ENCODE measurements at places on chromosomes 6 and 20.

- DNase-seq, result no peak
Measured at GRCh38 chr6:24859608-24860200, 61.0 kb upstream of the ARMH2 start.

DNA sequence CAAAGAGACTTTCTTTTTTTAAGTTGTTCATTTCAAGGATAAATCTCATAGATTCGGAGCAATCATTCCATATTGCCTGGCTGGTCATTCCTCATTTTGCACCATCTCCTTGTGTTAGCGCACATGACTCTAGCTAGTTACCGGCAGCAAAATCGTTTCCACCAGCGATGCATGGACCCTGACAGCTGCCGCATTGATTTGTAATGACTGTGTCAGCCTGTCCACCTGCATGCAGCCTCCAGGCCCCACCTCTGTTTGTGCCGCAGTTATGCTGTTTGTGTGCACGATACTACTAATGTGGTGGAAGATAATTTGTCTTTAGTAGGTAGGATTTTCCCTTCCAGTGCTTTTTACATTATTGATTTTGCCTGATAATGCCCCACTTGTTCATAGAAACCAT, 164.0 kb downstream of the TBC1D7 start:
- DNase-seq, result no peak

DNA sequence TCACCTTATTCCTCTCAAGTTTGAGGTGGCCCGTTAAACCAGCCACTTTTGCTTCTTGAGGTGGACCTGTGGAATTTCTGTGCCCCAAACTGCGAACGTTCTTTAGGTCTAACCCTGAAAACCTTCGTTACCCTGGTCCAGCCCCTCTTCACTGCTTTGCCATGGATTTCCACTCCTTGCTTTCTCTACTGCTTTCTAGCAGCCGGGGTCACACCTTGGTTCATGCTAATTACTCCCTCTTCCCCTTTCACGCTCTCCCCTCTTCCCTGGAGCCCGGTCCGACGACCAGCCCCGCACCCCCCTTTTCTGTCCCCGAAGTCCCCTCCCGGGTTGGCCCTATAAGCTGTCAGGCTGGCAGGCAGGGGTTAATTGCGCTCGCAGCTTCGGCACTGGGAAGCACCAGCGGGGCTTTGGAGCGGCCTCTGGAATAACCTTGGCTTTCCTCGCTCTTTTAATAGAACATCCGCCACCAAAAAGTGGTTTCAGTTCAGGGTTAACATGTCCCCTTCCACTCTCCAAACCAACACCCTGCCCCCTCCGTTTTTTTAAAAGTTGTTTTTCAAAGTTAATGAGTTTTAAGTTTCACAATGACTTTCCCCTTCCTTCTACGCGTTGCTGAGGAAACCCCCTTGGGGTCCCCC, 1.4 kb upstream of the HIVEP1 start:
- DNase-seq, result no peak

DNA sequence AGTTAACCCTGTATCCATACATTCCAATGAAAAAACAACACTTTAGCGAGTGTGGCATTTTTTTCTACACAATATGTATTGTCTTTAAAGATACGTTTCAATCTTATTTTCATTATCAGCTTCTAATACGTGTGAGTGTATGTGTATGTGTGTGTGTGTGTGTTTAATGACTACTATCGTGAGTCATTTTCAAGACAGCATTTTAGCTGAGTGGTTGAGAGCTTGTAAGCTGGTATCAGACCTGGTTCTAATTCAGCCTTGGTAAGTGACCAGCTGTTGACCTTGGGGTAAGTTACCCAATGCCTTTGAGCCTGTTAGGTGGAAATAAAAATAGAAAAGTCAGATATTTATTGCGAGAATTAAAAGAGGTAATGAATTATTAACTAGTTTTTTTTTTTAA, 320.0 kb upstream of the NT5E start:
- DNase-seq, result no peak

DNA sequence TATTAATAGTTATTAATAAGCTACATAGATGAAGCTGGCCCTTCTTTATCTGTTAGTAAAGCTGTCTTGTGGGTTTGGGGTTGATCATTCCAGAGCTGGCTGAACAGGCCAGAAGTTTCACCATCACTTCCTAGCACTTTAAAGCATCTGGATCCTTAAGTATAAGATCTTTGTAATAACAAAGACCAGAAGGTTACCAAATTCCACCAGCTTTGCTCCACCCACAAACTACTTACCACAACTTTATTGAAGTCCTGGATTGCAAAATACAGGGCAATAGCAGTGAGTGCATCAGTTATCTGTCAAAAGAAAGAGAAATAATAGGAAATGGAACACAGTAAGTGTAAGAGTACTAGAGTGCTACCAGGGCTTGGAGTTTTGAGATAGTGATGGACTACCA, 33.0 kb downstream of the PIGU start:
- no peak for DNase-seq

DNA sequence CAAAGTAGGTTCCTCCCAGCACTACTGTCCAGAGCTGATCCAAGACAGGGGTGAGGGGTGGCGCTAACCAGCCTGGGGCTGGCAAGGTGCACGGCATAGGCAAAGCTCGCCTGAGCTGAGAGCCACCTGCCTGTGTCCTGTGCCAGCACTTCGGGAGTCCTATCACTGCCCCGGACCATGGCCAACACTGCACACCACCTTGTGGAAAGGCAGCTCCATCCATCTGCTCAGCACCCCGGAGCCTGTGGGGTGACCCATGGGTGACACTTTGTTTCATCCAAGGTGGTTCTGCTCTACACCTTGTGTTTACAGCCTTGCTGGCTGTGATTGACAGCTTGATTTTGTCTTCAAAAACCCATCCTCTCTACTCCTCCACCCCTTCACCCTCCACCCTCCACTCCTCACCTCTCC, 32.9 kb upstream of the GATA5 start:
- DNase-seq, result no peak
